ENCODE measurements at places on chromosomes 1 and 21.

DNA sequence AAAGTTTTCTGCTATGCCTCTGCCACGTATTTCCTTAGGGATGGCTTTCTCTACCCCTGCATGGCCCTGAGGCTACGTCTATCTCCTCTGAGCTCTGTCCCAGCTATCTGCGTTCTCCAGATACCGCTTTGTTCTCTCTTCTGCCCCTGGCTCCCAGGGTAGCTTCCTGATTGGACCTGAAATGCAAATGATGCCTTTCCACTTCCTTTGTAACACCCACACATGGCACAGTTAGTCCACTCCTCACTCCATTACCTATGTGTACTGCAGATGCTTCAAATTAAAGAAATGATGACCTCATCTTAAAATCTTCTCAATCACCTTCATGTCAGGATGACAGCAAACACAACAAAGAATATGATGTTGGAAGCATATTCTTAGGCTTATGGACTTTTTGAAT, 138.6 kb upstream of the POGK start:
- no peak for DNase-seq

DNA sequence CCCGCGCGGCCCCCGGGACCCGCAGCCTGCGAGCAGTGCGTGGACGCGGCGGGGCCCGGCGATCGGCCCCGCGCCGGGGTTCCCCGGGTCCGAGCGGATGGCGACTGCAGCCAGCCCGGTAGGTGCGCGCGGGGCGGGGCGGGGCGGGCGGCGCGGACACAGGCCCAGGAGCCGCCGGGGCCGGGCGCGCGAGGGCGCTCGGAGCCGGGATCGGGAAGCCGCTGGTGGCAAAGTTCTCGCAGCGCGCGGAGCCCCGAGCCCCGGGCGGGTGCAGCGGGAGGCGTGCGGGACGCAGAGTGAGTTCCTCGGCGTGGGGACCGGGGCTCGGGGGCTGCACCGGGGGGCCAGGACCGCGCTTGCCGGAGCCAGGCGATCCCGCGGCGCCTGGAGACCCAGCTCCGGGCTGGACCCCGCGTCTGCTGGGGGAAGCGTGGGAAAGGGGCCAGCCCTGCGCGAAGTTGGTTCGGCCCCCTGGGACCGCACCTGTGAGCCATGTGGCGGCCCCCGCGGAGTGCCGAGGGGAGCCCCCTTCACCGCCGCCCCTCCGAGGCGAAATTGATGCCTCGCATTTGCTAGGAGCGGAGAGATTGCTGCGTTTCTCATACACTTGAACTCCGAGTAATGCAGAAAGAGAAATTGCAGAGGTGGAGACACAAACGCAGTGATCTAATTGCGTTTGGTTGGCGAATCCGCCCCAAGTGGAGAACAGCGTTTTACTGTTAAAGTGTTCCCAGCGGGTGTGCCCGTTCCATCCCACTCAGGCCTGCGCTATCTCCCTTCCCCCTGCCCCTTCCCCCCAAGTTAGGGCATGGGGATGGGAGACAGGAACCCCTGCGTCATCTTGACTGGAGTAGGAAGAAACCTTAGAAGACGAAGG, 228.9 kb upstream of the TMEM51 start:
- DNase-seq: no peak

- no peak for DNase-seq
Measured at GRCh38 chr1:154620751-154621150, 12.8 kb upstream of the ADAR start.

- DNase-seq: no peak
Measured at GRCh38 chr1:38487396-38487795, 372.2 kb downstream of the RRAGC start.

DNA sequence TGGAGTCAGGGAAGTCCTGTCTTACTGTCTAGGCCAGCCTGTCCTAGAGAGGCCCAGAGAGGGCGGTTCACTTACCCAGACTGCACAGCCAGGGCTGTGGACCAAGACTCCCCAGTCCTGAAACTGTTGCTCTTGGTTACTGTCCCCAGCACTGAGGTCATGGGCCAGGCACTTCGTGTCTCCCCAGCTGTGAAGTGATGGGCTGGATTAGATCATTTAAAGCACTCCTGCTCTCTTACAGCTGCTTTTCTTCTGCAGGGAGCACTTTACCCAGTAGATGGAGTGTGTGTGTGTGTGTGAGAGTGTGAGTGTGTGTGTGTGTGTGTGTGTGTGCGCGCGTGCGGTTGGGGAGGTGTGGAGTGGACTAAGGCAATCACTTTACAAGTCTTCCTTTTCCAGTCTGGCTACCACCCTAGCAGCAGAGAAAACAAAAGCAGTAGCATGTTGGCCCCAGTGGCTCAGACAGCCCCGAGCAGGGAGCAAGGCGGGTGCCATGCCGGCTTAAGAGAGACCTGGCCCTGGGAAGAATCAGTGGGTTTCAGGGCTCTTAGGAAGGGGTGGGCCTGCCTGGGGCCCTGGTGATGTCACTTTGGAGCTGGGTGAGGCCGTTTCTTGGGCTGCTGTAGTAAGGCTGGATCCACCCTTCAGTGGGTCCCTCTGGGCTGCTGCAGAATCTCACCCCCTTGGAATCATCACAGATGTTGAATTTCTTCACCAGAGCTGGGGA, 2.4 kb downstream of the SPSB1 start:
- DNase-seq: no peak

- DNase-seq: no peak
Measured at GRCh38 chr1:36369061-36369861, 16.5 kb downstream of the STK40 start.

- no peak for DNase-seq
Measured at GRCh38 chr1:42479621-42480020, 16.5 kb downstream of the CCDC30 start.

DNA sequence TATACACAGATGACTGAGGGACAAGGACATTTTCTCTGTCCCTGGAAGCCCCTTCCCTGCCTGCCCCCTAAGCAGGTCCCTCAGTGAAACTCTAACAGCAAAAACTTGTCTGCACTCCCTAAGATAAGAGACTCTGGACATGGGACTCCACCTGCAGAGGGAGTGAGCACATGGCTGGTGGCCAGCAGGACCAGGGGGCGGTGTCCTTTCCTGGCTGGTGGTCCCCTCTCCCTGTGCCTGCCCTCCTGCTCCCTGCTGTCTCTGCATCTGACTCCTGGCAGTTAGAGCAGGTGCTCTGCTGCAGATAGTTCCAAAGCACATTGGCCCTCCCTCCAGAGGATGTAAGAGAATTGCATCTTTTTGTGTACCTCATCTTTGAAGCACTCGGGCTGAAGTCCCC, 215.5 kb downstream of the GRIK3 start:
- DNase-seq: no peak

GRCh38 chr1:244599937-244600350, 53.0 kb upstream of the DESI2 start:
- DNase-seq: peak; percentile 89

GRCh38 chr1:76511558-76512179, 355.6 kb upstream of the ST6GALNAC5 start:
- DNase-seq: no peak

DNA sequence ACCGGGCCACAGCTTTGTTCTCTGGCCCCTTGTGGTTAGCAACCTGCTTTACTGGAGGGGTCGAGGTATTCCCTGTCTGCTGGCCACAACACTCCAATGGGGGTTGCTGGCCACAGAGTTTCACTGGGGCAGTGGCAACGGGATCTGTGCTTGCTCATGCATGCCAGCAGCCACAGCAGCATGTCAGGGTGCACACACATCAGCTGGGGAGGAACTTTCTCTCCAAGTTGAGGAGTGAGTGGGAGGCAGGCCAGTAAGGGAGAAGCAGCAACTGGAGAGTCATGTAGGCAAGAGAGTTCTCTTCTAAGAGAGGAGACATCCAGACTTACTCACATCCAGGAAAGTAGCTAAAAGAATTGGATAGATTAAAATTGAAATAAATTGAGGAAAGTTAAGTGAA, 38.0 kb downstream of the SAMD13 start:
- DNase-seq: no peak

DNA sequence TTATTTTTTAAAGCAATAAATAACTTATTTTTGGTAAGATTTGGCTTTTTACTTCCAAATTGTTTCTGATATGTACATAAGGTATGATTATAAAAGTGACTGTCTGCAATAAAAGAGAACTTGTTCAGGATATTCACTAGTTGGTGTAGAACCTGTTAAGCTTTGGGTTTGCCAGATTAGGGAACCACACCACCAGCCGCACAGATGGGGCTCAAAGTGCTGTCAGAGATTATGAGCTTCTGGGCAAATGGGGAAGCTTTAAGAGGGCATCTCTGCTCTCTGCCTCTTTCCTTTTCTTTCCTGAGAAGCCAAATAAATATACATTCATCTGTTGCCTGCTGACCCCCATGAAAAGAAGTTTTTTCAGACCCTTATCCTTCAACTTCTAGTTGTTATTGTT, 25.4 kb downstream of the IVNS1ABP start:
- no peak for DNase-seq

DNA sequence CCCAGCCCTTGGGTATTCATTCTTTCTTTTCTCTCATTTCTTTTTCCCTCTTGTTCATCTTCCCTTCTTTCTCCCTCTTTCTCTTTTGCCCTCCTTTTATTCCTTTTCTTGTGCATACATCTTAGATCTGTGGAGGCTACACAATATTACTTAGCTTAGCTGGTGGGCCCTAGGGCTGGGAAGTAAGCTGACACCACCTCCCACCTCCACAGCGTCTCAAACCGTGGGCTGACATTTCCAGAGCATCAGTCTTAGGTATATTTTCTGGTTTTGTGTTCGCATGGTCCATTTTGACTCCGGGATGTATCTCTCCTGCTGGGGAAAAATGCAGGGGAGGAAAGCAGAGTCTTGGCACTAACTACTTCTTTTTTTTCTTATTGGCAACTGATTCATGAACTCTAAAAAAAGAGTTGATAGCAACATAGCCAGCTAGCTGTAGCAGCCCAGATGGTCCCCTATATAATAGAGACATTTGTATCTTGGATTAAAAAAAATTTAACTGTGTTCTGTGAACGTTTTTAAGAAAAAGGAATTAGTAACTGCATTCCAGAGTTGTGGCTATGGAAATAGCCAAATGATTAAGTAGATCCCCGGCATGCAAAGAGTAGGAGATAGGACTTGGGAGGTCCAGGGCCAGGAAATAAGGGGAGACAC, 15.5 kb downstream of the CNIH3 start:
- no peak for DNase-seq

GRCh38 chr1:47847763-47848162, 149.4 kb downstream of the TRABD2B start:
- no peak for DNase-seq

DNA sequence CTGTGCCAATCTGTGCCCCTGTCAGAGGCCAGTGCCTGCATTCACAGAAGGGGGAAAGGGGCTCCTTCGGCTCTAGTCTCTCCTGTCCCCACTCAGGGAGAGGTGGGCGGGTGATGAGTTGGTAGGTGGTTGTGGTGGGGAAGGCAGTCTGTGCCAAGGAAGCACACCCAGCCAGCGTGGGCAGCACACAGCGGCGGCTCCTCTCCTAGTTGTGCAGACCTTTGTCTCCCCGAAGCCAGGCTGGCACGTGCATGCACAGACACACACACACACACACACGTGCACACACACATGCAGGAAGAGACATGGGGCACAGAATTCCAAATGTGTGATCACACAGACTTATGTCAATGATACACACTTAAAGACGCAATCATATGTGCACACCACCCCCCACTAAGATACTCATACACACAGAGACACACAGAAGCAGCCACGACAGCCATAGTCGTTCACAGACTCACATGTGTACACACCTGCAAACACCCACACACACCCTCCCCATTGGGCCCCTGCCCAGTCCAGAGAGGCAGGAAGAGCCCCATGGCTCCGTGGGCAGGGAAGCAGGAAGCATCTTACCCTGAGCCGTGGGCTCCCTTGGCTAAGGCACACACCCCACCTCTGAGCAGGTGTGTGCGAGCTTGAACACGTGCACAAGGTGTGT, 16.4 kb downstream of the RIMS3 start:
- DNase-seq: no peak

- DNase-seq: no peak
Measured at GRCh38 chr1:171173069-171173468, 12.0 kb upstream of the FMO2 start.

DNA sequence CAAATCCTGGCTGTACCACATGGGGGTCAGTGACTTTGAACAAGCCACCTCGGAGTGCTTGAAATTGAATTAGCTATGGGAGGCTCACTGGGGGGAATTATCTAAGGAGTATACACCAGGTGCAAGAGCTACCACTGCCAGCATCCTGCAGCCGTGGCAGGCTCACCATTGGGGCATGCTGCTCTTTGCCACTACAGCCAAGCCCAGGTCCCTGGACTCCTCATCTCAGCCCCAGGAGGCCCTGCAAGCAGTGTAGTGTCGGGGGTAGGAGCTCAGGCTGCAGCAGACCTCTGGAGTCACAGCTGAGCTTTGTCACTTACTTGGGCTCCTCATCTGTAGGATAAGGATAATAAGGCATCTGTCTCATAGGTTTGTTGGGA, 35.3 kb downstream of the ACOT11 start:
- no peak for DNase-seq

DNA sequence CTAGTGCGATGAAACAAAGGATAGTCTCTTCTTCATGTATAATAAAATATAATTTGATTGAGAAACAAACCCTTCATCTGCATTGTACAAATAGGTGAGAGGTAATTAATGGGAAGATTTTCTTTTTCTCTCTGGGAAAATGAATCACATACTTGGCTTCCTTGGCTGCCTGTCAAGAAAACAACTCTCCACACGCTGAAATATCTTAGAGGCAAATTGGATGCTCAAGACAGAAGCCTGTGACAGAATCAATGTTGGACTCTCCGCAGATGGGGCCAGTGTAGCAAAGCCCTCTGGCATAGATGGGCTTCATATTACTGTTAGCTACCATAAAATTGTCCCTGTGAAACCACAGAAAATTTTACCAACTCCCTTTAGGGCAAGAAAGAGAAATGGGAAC, 186.6 kb downstream of the GRIK1 start:
- DNase-seq: no peak

DNA sequence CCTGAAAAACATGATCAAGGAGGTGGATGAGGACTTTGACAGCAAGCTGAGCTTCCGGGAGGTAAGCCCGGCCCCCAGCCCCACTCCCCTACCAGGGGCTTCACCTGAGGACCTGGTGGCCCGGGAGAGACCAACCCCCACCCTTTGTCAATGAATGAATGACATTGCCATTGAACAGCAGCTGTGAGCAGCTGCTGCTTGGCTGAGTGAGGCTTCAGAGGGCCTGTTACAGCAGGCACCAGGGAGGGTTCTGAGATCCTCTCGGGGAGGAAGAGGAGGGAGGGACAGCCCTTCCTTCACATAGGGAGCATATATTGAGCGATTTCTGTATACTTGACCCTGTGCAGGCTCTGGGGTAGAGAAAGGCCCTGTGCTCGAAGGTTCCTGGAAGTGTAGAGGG, 12.3 kb upstream of the CTRC start:
- no peak for DNase-seq

- no peak for DNase-seq
Measured at GRCh38 chr1:87336623-87337067, 8.0 kb downstream of the LMO4 start.

DNA sequence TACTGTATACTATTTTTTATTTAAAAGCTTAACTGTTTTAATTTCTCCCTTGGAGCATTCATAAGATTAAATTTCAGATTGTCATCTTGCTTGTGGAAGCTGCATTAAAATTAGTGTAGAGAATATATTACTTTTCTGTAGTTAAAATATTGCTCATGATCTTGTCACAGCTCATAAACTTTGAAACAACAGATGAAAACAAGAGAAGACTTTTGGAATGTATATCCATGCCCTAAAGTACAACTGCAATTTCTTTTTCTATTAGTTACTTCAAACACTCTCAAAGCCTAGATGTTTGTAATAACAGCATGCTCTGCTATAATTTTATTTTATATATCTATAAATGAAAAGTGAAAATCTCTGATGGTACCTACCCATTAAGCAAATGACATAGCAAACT, 155.9 kb downstream of the COL11A1 start:
- DNase-seq: no peak
